ENCODE measurements at places on chromosomes 6 and 20.
A peak's percentile ranks its signal among the peaks of the same experiment; 100 is the strongest.

GRCh38 chr6:33126101-33126714, 50.4 kb downstream of the HLA-DPB1 start:
- peak; percentile 71 for DNase-seq

- no peak for DNase-seq
Observed at GRCh38 chr6:170198298-170198697, 92.6 kb downstream of the DLL1 start.

DNA sequence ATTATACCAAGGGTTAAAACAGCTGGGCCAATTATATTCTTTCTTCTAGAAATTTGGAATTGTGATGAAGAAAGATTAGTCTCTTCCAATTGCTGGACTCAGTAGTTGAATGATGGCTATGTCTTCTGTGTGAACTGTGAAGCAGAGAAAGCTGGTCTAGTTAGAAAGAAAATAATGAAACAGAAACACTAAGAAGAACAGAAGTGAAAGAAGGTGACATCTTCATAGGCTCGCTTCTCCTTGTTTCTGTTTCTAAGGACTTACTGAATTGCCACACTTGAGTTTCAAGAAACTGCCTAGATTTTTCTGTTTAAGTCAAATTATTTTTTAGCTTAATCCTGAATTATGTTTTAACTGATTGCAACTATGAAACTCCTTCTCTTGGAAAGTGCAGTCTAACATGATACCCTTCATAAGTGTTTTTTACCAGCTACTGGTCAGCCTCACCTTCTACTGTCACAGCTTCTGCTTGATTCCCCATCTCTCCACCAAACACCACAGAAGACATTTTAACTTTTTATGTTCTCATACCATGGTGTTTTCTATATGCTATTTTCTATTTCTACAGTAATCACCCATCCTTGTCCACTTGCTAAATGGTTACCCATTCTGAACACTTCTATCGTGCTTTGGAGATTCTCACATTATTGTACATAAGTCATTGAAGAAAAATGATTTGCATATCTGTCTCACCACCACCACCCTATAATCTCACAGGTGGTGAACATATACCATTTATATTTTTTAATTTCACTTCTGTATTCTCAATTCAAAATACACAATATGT, 268.8 kb downstream of the GRIK2 start:
- DNase-seq, result no peak

- no peak for DNase-seq
Observed at GRCh38 chr20:8216375-8217200, 84.5 kb downstream of the PLCB1 start.

GRCh38 chr6:80347101-80347500, 240.6 kb downstream of the BCKDHB start:
- no peak for DNase-seq

DNA sequence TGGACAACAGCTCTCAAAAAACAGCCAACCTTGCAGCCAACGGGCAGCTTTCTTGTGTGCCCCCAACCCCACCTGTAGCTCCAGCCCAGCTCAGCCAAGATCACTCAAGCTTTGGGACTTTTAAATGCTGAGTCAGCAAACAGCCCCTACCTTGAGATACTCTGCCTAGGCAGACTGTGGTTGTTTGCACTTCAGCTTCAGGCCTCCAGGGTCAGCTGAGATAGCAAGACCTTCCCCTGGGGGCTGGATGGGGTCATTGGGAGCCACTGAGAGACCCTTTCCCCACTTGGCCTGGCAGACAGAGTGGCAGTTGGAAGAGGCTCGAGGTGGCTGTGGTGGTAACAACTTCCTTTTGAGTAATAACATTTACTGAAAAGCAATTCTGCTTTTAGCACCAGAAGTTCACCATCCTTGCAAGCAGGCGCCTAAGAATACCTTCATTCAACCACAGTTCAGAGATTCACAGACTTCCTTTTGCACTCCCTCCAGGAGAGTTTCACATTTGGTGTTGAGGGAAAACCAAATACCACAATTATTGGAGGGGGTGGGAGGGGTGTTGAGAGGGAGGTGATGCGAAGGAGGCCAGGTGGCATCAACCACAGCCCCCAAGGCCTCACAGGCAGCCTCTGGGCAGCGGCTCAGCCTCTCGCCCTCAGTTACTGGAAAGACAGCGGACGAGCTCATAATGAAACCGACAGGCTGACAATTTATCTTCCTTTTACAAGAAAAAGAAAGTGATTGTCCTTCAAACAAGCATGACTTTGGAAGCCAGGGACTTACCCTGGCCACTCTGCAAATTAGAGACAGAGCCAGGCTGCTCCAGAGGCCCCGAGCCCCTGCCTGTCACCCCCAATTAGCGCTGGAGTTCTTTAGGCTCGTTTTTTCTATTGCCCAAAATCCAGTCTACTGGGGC, 148.1 kb downstream of the CEBPB start:
- DNase-seq, result no peak

DNA sequence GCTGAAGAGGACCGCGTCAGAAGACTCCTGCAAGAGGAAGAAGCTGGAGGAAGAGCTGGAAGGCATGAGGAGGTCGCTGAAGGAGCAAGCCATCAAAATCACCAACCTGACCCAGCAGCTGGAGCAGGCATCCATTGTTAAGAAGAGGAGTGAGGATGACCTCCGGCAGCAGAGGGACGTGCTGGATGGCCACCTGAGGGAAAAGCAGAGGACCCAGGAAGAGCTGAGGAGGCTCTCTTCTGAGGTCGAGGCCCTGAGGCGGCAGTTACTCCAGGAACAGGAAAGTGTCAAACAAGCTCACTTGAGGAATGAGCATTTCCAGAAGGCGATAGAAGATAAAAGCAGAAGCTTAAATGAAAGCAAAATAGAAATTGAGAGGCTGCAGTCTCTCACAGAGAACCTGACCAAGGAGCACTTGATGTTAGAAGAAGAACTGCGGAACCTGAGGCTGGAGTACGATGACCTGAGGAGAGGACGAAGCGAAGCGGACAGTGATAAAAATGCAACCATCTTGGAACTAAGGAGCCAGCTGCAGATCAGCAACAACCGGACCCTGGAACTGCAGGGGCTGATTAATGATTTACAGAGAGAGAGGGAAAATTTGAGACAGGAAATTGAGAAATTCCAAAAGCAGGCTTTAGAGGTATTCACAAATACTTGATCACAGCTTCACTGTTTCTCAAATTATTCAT, 8.9 kb upstream of the SNRNP48 start:
- no peak for DNase-seq

Data from ecto neural progenitor cell (in vitro differentiated cells).